ENCODE measurements at places on chromosomes 12 and 14. TPM values are rescaled to one million over a fixed set of nuclear protein-coding genes. Genes with fewer than 3 reads are reported as not detected.

The PGF gene
- 2.6 TPM for polyA plus RNA-seq

The TSHR gene
- not detected for polyA plus RNA-seq

The LETMD1 gene
- polyA plus RNA-seq: 27.6 TPM

- no peak for DNase-seq
Measured at GRCh38 chr12:116384691-116385485, 107.4 kb upstream of the MED13L start.

- DNase-seq: no peak
Measured at GRCh38 chr12:7150356-7150755, 20.2 kb downstream of the CLSTN3 start.

DNA sequence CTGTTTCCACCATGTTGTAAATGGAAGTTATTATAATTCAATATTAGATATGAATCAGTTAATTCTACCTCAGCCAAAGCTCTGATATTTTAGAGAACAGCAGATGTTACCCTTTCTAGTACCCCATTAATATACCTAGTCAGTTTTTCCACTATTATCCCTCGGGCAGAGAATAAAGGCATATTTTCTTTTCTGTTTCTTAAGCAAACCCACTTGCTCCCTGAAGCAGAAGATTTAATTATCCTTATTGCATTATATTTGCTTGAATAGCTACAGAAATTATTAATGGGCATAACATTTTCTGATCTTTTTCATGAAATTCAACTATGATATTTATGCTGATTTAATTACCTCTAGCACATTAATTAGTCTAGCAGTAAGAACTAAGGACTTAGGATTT lies 832.9 kb upstream of the FBXO33 start:
- no peak for DNase-seq

DNA sequence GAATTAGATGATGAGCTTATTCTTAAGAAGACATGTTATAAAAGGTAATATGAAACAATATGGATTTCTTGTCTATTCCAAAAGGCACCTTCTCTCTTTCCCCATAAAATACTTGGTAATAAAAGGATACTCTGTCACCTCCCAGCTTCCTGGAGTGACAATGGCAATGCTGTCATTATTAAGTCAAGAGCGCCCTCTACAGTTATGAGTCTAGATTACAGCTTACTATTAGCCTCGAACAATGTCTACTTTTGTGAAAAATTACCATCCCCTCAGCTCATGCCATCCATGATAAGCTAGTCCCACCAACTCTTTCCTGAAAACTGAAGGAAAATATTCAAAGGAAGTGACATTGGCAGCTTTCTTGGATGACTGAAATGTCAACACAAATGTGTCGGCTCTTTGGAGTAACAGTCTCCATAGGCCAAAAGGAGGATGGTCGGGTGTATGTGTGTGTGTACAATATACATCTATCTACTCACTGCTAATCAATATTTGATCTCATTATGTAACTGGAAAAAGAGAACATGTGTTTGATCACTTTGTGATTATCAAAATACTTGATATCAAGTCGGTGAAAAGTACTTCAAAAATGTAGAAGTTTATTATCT lies 48.7 kb upstream of the CDKN3 start:
- no peak for DNase-seq

DNA sequence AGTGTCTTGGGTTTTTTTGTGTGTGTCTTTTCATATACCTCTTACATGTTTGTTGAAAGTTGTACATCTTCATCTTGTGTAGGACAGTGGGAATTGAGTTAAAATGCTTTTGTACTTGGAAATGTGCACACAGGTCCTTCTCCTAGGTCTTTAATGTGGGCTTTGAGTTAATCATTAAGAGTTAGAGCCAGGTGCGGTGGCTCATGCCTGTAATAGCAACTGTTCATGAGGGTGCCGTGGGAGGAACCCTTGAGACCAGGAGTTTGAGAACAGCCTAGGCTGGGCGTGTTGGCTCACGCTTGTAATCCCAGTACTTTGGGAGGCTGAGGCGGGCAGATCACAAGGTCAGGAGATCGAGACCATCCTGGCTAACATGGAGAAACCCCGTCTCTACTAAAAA lies 13.9 kb downstream of the CLECL1 start:
- no peak for DNase-seq

DNA sequence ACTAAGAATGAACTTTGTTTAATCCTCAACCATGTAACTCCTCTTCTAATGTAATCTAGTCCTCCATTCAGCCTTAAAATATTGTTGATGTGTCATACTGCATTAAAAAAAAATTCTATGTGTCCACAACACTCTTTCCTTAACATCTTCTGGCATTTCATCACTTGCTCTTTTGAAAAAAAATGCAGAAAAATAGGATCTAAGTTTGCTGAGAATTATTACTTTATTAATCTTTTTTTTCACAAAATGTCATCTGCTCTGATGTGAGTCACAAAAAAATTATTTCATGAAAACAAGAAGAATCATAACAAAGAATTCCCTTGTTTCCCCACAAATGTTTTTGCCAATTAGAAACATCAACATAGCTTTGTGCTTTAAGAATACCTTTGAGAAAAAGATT lies 410.1 kb upstream of the MGAT4C start:
- DNase-seq: no peak

- no peak for DNase-seq
Measured at GRCh38 chr12:76863837-76864236, 15.0 kb downstream of the CSRP2 start.

- peak; percentile 8 for DNase-seq
Measured at GRCh38 chr12:93979189-93979588, 169.2 kb upstream of the PLXNC1 start.
